Endothelial cell of umbilical vein (primary cell): ENCODE measurements at places on chromosomes 5 and 9. TPM values are rescaled to one million over a fixed set of nuclear protein-coding genes. Genes with fewer than 3 reads are reported as not detected.

CCNI2 gene
- 0.53 TPM in 1 of 2 replicates, not detected in the other for total RNA-seq

IL31RA gene
- total RNA-seq, result 0.75 and 0.90 TPM in 2 replicates

TMEM161B gene
- 11.5 and 11.6 TPM in 2 replicates for total RNA-seq

BHMT gene
- total RNA-seq, result not detected in 2 replicates

RAD23B gene
- 100 and 102 TPM in 2 replicates for total RNA-seq

BRD3 gene
- total RNA-seq, result 47.1 and 54.1 TPM in 2 replicates

TAF11L10 gene
- not detected in 2 replicates for total RNA-seq

PCDHAC1 gene
- total RNA-seq, result not detected in 2 replicates

GNA14 gene
- 3.0 and 3.3 TPM in 2 replicates for total RNA-seq

LRRC70 gene
- total RNA-seq, result 24.5 and 26.5 TPM in 2 replicates

LCN1 gene
- not detected in 2 replicates for total RNA-seq

NFIB gene
- 160 and 174 TPM in 2 replicates for total RNA-seq

ANGPTL2 gene
- total RNA-seq, result 21.8 and 24.5 TPM in 2 replicates

PCDHGA6 gene
- 2.7 and 2.9 TPM in 2 replicates for total RNA-seq

C5 gene
- 1.6 and 1.8 TPM in 2 replicates for total RNA-seq

ARL14EPL gene
- total RNA-seq, result 0.58 TPM in 1 of 2 replicates, not detected in the other

CCL27 gene
- not detected in 2 replicates for total RNA-seq

PCDHB3 gene
- total RNA-seq, result not detected in 2 replicates

NCS1 gene
- total RNA-seq, result 68.3 and 77.4 TPM in 2 replicates

GIN1 gene
- 4.4 and 6.7 TPM in 2 replicates for total RNA-seq

NOL8 gene
- 36.1 and 41.6 TPM in 2 replicates for total RNA-seq

ECM2 gene
- total RNA-seq, result not detected in 2 replicates

C1QTNF3 gene
- total RNA-seq, result 1.6 and 2.0 TPM in 2 replicates

NR5A1 gene
- total RNA-seq, result not detected in 2 replicates

DEPDC1B gene
- total RNA-seq, result 14.2 and 18.7 TPM in 2 replicates

PCDHGA8 gene
- total RNA-seq, result 0.53 and 0.95 TPM in 2 replicates

OTP gene
- not detected in 2 replicates for total RNA-seq

FOXD4L3 gene
- not detected in 2 replicates for total RNA-seq

LHX3 gene
- total RNA-seq, result not detected in 2 replicates

SRD5A1 gene
- 12.4 and 14.8 TPM in 2 replicates for total RNA-seq

ATP10B gene
- not detected in 2 replicates for total RNA-seq

ALDH1A1 gene
- 220 and 287 TPM in 2 replicates for total RNA-seq

ELOVL7 gene
- 0.09 TPM in 1 of 2 replicates, not detected in the other for total RNA-seq

PCDHGB4 gene
- total RNA-seq, result 4.4 and 6.5 TPM in 2 replicates

HAPLN1 gene
- not detected in 2 replicates for total RNA-seq

C1QTNF2 gene
- total RNA-seq, result 0.53 TPM in 1 of 2 replicates, not detected in the other

RASGRF2 gene
- 4.0 and 8.2 TPM in 2 replicates for total RNA-seq

MARVELD2 gene
- total RNA-seq, result 6.7 and 7.1 TPM in 2 replicates

SLC6A3 gene
- not detected in 2 replicates for total RNA-seq

FBP1 gene
- 2.2 and 3.8 TPM in 2 replicates for total RNA-seq

KIF20A gene
- total RNA-seq, result 72.0 and 78.1 TPM in 2 replicates

ANXA2R gene
- total RNA-seq, result 6.6 and 8.1 TPM in 2 replicates

SLC6A19 gene
- not detected in 2 replicates for total RNA-seq

SPATA31A3 gene
- not detected in 2 replicates for total RNA-seq

HEMGN gene
- total RNA-seq, result not detected in 2 replicates

CCL21 gene
- total RNA-seq, result 0.85 TPM in 1 of 2 replicates, not detected in the other

HSPA9 gene
- total RNA-seq, result 180 and 192 TPM in 2 replicates
